ENCODE measurements at places on chromosomes 12 and 14.
A peak's percentile ranks its signal among the peaks of the same experiment; 100 is the strongest.

DNA sequence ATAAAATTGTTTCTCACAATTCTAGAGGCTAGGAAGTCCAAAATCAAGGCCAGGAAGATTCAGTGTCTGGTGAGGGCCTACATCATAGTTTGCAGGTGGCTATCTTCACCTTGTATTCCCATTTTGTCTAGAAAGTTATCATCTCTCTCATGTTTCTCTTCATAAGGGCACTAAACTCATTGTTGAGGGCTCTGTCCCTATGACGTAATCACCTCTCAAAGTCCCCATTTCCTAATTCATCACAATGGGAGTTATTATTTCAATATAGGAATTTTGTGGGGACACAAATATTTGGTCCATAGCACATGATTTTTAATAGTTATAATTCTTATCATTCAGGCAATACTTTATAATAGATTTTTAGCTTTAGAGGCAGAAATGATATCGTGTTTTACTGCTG is 1509.2 kb upstream of the SEL1L start:
- DNase-seq: no peak

DNA sequence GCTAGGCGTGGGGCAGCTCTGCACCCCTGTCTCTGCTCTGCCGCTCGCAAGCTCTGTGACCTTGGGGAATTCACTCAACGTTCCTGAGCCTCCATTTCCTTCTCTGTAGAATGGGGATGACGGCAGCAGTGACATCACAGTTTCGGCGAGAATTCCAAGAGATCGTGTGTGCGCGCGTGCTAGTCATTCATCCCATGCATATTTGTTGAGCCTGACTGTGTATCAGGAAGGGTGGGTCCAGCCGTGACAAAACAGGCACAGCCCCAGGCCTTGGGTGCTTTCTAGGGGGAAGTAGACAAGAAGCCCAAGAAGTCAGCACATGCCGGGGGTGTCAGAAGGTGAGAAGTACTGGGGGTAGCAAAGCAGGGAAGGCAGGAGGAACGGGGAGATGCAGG is 145.6 kb upstream of the NCOR2 start:
- DNase-seq: no peak

GRCh38 chr12:34547276-34547675 is 525.0 kb downstream of the ALG10 start:
- DNase-seq: no peak

GRCh38 chr14:69669375-69669774 is 58.0 kb downstream of the SUSD6 start:
- no peak for DNase-seq

DNA sequence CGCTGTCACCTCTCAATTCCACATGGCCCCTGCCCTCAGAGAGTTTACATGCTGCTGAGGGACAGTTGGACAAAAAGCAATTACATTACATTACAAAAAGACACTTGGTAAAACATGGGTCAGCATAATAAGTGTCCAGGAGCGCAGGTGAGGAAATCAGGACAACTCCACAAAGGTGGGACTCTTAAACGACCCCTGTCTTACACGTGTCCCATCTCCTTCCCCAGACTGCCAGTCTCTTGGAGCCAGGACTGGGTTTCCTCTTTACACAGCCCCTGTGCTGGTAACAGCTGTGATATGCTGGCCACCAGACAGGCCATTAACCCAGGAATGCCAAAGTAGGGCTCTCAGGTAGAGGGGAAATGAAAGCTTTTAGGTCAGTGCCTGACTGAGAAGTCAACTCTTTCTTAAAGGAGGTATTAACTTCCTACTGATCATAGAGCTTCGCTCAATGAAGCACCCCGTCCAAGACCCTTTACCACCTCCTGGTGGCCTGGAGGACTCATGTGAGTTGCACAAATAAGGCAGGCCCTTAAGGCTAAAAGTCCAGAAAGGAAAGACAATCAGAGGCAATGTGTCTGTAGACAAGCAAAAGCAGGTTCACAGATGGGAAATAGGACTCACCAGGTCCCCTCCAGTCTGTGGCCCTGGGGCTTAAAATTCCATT is 55.5 kb downstream of the ANO2 start:
- no peak for DNase-seq

- peak; percentile 80 for DNase-seq
Observed at GRCh38 chr12:76236640-76237039, 111.6 kb downstream of the BBS10 start.

DNA sequence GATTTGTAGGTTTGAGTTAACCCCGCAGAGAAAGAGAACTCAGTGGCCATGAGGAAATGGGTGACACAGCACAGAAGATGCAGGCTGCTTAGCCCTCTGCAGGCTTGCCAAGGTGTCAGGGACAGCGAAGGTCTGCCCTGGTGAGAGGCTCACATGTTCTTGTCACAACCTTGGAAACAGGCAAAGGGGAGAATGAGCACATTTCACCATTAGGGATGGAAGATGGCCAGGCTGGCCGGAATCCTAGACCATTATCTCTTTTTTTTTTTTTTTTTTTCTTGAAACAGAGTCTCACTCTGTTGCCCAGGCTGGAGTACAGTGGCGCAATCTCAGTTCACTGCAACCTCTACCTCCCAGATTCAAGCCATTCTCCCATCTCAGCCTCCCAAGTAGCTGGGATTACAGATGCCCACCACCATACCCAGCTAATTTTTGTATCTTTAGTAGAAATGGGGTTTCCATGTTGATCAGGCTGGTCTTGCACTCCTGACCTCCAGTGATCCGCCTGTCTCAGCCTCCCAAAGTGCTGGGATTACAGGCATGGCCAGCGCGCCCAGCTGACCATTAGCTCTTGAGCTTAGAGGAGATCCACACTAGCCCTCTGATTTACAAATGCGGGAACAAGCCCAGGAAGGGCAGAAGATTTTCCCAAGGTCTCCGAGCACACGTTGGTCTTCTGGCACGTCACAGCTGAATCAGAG is 34.6 kb downstream of the LTBP2 start:
- no peak for DNase-seq

GRCh38 chr14:90513161-90514014 is 116.6 kb downstream of the CALM1 start:
- DNase-seq: no peak

GRCh38 chr14:26522967-26523366 is 74.9 kb downstream of the NOVA1 start:
- DNase-seq: no peak

- no peak for DNase-seq
Observed at GRCh38 chr12:60830381-60830780, 1234.6 kb downstream of the SLC16A7 start.

GRCh38 chr12:13580206-13580605 is 383.7 kb downstream of the EMP1 start:
- DNase-seq: no peak

- no peak for DNase-seq
Observed at GRCh38 chr12:19520646-19521415, 81.5 kb downstream of the AEBP2 start.

DNA sequence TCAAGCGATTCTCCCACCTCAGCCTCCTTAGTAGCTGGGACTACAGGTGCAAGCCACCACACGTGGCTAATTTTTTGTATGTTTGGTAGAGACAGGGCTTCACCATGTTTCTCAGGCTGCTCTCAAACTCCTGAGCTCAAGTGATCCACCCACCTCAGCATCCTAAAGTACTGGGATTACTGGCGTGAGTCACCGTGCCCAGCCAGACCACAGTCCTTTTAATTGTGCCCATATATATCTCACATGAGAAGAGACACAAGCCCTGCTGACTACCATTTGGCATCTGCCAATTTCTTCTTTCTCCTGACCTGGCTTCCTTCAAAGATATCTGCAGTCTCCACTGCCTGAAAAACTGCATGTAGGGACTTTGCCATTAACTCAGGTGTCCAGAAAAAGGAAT is 142.5 kb downstream of the DPY19L2 start:
- no peak for DNase-seq

DNA sequence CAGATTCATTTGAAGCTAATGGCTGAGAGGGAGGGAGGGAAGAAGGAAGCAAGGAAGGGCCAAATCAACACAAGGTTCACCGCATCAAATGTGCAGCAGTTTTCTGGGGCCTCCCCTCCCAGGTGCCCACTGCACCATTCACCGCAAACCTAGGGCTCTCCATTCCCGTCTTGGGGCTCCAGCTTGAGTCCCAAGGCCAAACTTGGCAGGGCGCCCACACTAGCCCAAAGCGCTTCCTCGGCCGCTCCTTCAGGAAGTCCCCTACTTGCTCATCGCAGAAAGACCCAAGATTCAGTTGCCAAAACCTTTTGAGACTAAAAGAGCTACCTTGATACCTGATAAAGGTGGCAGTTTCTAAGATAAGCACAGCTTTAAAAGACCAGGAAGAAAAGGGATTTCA is 140.5 kb upstream of the FKBP4 start:
- DNase-seq: no peak

Measured in kidney capillary endothelial cell (primary cell).